ENCODE measurements at places on chromosomes 6 and 20.

DNA sequence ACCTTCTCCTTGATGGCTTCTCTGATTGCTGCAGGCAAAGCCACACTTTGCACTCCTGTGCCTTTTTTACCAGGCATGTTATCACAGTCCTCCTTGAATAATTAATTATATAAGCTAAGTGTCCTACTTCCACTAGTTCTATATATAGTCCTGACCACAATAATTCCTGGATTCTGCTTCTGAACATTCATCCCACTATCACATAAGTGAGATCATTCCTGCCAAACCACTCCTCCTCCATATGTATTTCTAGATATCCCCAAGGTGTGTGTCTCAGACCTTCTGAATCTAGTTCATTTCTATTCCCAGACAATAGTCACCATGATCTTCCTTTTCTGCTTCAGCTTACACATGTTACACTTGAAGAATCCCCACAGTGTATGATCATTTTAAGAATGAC, 1237.5 kb upstream of the MAP3K7 start:
- DNase-seq, result no peak

GRCh38 chr20:16036331-16036730, 536.9 kb downstream of the KIF16B start:
- DNase-seq, result no peak

GRCh38 chr20:63208346-63208909, 7.5 kb downstream of the YTHDF1 start:
- DNase-seq, result no peak

GRCh38 chr6:142761756-142762155, 183.2 kb downstream of the HIVEP2 start:
- no peak for DNase-seq

DNA sequence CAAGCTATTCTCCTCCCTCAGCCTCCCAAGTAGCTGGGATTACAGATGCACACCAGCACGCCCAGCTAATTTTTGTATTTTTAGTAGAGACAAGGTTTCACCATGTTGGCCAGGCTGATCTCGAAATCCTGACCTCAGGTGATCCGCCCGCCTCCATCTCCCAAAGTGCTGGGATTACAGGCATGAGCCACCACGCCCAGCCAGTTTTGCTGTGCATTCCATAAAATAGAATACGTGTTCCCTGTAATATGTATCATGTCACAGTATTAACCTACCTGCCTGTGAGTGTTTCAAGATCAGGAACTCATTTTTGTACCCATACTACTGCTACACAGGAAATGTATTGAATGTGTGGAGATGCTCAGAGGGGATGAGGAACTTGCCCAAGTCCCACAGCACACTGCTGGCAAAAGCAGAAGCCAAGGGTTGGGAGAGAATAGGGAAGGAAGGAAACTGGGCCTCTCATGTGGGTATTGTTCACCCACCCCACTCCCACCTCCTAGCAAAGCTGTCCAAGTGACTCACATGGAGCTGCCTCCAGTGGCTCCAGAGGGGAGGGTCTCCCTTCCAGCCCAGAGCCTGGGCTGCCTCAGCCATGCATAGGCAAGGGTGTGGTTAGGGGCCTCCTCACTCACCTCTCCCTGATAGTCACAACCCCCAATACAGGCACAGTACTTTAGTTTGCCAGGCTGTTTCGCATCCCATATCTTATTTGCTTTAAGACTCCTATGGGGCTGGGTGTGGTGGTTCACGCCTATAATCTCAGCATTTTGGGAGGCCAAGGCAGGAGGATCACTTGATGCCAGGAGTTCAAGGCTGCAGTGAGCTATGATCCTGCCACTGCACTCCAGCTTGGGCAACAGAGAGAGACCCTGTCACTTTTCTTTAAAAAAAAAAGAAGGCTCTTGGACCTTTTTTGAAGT, 9.4 kb downstream of the HM13 start:
- no peak for DNase-seq

- no peak for DNase-seq
Measured at GRCh38 chr6:80276861-80277260, 170.4 kb downstream of the BCKDHB start.

DNA sequence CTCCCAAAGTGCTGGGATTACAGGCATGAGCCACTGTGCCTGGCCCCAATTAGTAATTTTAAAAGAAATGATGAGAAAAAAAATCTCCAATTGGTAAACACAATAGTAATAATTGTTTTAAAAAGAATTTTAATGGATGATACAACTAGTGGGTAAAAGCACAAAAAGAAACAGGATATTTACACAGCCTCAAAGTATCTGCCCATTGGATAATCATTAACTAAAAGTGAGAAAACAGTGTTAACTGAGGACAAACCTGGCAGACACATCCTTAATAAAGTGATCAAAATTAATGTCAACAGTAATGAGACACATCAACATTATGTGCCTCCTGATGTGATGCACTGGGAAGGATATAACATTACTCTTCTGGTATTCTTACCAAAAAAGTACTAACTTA, 24.5 kb downstream of the DTNBP1 start:
- no peak for DNase-seq

DNA sequence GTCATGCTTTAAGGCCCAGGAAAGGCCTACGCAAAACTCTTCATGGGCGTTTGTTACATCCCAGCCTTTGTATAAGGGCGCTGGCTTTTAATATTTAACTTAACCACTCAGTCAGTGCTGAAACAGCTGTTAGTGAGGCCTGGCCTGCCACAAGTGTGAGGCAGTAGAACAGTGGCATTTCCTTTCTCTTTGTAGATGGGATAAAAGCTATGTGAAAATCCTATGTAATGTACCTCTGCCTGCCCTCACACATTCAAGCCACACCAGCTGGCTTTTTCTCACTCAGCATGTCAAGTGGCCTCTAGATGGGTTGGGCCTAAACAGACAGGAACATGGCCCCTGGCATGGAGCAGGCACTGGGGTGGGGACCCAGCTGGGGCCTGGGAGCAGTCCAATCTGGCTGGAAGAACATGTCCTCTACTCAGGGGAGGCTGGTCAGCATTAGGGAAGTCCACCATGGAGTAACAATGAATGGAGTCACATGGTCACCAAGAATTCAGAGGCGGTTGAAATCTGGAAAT, 20.7 kb downstream of the CGA start:
- DNase-seq, result no peak

DNA sequence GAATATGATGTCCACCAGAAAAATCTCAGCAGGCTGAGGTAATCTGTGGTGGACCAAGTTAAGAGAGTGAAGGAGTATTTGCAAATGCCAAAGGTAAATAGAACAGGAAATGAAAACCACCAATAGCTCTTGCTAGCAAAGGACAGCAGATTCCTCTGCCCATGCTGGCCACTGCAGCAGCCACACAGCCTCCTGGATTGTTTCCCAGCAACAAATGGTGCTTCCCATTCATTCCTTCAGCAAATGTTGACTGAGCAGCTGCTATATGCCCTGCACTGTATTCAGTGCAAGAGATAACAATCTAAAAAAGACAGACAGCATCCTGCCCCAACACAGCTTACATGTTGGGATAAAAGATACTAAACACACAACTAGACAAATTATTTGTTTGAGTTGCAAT, 11.0 kb downstream of the ROS1 start:
- no peak for DNase-seq

GRCh38 chr6:154705471-154706113, 27.6 kb upstream of the SCAF8 start:
- no peak for DNase-seq

- no peak for DNase-seq
Measured at GRCh38 chr6:28922004-28922820, 1.6 kb downstream of the TRIM27 start.

DNA sequence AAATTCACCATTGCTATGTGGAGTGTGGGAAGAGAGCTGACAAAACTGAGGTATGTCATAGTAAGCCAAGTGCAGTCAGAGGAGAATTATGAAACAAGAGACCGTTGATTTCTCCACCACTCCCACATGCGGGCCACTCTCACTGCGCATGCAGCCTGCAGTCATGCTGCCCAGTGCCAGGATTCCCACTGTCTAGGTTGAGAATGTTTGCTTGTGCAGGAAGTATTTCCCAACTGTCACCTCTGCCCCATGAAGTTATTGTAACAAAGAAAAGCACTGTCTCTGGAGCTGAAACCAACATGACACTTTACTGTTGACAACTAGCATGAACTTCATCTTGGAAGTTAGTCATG, 18.7 kb upstream of the SFT2D1 start:
- DNase-seq, result no peak

GRCh38 chr20:63320616-63321147, 27.7 kb downstream of the COL20A1 start:
- DNase-seq, result no peak

DNA sequence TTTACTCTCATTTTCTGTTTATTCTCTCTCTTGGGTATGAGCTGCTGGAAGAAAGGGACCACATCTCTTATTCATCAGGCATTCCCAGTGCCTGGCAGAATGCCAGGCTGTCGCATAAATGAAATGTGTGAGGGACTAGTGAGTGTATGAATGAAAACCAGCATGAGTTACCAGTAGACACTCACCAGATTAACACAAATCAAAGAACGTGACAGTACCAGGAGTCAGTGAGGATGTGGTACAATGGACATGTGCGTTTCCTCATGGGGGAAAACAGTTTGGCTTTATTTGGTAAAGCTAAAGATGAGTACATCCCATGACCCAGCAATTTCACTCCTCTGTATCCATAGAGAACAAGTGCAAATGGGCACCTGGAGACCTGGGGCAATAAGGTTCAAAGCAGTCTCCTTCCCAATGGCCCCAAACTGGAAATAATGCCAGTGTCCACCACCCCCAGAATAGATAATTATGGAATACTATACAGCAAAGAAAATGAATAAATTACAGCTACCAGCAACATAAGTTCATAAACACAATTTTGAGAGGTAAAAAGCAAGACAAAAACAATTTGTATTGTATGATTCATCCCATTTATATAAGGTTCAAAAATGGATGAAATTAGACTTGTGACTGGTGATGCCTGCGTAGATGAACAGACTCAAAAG, 93.3 kb downstream of the CDH22 start:
- DNase-seq, result no peak

DNA sequence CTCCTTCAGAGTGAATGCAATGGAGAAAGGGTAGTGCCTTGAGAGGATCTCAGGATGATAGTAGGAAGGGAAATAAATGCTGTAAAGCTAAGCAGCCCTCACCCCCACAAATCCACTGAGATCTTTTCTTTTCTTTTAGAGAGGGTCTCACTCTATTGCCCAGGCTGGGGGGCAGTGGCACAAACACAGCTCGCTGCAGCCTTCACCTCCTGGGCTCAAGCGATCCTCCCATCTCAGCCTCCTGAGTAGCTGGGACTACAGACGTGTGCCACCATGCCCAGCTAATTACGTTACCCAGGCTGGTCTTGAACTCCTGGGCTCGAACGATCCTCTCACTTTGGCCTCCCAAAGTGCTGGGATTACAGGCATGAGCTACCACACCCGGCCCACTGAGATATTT, 16.0 kb upstream of the AVP start:
- no peak for DNase-seq

DNA sequence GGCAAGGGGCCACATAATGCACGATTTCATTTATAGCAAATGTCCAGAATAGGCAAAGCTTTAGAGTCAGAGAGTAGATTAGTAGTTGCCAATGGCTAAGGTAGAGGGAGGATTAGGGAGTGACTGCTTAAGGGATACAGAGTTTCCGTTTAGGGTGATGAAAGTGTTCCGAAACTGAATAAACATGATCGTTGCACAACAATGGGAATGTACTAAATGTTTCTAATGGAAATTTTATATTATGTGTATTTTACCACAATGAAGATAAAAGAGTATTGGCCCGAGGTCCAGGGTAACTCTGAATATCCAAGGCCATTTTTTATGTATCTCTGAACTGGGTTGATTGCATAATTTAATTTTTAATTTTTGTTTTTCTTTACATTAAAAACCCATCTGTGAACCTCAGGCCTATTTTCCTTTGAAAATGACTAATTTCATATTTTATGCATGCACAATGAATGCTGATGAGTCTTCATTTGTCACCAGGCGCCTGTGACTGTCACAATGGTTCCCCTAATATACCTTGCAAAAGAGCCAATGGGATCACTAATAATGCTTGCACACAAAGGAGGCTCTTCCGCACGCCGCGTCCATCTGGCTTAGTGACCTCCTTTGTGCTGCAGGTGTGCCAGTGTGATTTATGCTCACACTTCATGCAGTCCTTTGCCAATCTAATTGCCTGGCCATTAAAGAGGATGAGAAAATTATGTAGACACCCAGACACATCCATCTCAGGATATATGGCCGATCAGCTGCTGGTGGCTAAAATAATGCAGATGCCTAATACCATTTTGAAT, 612.5 kb downstream of the CDH26 start:
- DNase-seq, result no peak

- DNase-seq, result no peak
Measured at GRCh38 chr6:161890133-161890831, 616.4 kb upstream of the AGPAT4 start.

DNA sequence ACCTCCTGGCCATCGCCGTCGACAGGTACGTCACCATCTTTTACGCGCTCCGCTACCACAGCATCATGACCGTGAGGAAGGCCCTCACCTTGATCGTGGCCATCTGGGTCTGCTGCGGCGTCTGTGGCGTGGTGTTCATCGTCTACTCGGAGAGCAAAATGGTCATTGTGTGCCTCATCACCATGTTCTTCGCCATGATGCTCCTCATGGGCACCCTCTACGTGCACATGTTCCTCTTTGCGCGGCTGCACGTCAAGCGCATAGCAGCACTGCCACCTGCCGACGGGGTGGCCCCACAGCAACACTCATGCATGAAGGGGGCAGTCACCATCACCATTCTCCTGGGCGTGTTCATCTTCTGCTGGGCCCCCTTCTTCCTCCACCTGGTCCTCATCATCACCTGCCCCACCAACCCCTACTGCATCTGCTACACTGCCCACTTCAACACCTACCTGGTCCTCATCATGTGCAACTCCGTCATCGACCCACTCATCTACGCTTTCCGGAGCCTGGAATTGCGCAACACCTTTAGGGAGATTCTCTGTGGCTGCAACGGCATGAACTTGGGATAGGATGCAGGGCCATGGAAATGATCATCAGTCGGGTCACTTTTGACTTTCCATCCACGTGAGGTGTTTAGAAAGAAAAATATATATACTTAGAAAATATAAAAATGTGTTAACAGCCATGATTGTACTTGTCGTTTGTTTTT, 868 bp downstream of the MC3R start:
- no peak for DNase-seq

DNA sequence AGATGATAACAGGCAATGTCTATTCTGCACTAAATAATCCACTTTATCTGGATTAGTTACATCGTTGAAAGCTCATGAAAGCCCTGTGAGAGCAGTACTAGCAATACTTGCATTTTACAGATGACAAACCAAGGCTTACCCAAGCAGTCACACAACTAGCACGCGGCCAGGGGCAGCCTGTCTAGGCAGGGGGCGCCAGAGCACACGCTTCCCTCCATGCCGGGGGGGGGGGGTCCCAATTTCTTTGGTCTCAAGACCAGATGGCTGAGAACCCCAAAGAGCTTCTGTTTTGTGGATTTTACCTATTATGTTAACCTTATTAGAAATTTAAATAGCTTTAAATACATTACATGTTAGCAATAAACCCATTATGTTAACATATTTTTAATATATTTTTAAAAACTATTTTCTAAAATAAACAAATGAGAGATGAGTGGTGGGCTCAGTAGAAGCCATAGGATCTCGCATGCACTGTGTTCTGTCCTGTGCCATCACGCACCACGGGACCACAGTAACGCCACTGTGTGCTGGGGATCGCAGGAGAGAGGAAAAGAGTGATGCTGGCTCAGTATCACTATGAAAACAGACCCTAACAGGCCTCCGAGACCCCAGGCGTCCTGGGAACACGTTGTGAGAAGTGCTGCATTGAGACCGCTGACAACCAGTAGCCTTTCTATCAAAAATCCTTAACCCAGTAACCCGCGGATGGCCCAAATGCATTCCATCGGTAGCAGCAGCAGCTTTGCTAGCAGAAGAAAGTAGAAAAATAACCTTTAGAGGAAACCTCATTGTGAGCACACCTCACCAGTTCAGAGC, 5.3 kb upstream of the PRR18 start:
- peak; percentile 39 for DNase-seq
